GM13976 (cell line): ENCODE measurements at places on chromosomes 3 and 15.

- no peak for DNase-seq
Observed at GRCh38 chr3:159971311-159971710, 17.3 kb upstream of the IL12A start.

- DNase-seq: no peak
Observed at GRCh38 chr3:170631755-170632488, 46.0 kb upstream of the SLC7A14 start.

DNA sequence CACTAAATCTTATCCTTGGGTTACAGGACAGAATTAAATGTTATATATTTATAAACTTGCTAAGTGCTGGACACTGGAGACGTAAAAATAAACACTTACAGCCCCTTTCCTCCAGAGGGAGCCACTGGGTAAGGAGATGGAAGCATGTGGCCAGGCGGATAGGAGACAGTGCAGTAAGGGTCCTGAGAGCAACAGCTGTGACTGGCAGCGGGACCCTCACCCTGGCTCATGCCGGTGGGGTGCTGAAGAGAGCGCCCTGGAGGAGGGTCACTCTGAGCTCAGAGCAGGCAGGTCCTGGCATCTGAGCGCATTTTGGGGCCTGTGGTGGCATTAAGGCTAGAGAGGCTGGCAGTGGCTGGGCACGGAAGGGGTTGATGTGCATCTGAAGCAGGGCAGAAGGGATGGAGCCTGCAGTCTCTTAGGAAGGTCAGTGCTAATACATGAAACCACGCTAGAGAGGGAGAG lies 16.0 kb downstream of the SEC61A1 start:
- DNase-seq: peak; percentile 61

- DNase-seq: no peak
Observed at GRCh38 chr3:72339670-72340030, 508.6 kb downstream of the SHQ1 start.

GRCh38 chr15:81265256-81265943 lies 58.5 kb downstream of the STARD5 start:
- DNase-seq: no peak

DNA sequence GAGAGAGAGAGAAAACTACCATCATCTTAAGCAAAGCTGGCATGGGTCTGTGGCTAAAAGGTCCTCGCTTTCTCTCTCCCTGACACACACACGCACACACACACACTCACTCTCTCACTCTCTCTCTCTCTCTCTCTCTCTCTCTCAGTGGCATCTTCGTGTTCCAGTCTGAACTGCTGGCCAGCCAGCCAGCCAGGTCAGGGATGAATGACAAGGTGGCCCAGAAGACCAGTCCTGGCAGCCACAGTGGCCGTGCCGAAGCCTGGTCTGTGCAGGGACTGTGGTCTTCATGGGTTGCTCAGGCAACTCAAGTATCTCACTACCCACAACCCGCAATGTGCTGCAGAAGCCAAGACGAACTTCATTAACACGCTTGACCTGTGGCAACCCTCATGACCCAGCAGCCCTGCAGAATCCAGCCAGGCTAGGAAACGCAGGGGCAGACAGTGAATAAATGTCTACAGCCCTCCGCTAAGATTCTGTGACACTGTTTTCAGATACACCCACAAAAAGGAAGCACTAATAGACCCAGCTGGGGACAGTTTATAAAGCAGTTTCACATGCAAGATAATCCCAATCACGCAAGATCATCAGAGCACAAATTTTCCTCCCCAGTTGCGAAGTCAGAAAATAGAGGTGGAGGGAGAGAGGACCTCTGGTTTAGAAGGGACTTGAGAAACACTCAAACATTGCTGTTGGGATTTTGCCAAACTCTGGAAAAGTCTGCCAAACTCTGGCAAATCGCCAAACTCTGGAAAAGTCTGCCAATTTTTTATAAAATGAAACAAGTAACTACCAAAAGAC lies 66.4 kb downstream of the XXYLT1 start:
- no peak for DNase-seq

DNA sequence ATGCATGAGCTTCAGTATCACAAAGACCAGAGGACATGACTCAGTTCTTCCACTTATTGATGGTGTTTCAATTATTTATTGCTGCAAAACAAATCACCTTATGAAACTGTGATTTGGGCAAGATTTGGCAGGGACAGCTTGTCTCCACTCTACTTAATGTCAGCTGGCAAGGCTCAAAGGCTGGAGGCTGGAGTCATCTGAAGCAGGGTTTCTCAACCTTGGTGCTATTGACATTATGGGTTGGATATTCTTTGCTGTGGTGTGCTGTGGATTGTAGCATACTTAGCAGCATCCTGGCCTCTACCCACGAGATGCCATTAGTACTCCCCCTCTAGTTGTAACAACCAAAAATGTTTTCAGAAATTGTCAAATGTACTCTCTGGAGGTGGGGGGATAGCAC lies 138.8 kb upstream of the PEX5L start:
- no peak for DNase-seq

- no peak for DNase-seq
Observed at GRCh38 chr15:68034081-68034480, 20.0 kb upstream of the PIAS1 start.

DNA sequence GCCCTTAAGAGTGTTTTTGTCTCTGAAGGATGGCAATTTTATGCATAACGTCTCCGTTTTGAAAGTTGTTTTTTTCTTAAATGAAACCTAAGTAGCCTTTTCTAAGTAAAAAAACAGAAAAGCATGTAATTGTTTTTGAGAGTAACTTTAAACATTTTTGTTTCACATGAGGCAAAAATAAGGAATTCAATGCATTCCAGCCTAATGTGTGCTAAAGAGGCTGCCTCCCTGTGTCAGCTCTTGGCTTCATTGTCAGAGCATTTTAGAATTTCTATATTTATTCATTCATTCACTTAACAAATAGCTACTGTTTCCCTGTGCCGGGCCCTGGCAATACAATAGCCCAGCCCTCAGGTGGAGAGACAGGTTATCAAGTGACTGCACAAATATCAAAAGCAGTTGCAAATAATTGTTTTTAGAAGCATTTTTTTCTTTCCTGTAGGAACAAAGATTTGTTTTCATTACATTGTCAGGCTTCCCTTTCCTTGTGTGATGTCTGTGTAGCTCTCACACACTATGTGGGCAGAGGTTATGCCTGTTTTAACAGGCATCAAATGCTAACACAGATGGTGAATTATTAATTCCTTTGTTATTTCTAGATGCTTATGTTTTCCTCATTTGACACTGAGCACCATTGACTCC lies 81.9 kb downstream of the CCK start:
- DNase-seq: no peak

- DNase-seq: no peak
Observed at GRCh38 chr3:158718490-158719170, 13.6 kb downstream of the RARRES1 start.

GRCh38 chr3:129984125-129984524 lies 9.6 kb downstream of the TRH start:
- DNase-seq: no peak

DNA sequence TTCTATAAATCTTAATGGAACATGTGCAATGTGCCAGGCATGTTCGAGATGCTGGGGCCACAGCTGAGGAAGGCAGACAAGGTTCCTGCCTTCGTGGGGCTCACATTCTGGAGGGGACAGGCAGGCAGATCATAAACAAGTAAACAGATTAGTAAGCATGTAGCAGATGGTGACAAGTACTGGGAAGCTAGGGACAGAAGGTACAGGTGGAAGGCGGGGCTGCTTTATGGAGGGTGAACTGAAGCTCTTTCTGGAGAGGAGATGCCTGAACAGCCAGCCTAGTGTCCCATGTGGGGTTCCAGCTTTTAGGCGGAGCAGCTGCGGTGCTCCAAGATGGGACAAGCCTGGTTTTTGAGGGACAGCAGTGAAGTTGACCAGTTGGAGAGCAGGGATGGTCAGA lies 74.7 kb upstream of the SNRK start:
- no peak for DNase-seq

DNA sequence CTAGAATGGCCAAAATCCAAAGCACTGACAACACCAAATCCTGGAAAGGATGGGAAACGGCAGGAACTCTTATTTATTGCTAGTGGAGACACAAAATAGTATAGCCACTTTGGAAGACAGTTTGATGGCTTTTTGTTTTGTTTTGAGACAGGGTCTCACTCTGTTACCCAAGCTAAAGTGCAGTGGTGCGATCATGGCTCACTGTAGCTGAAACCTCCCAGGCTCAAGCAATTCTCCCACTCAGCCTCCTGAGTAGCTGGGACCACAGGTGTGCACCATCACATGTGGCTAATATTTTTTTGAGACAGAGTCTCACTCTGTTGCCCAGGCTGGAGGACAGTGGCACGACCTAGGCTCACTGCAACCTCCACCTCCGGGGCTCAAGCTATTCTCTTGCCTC lies 27.3 kb upstream of the GPR160 start:
- no peak for DNase-seq

DNA sequence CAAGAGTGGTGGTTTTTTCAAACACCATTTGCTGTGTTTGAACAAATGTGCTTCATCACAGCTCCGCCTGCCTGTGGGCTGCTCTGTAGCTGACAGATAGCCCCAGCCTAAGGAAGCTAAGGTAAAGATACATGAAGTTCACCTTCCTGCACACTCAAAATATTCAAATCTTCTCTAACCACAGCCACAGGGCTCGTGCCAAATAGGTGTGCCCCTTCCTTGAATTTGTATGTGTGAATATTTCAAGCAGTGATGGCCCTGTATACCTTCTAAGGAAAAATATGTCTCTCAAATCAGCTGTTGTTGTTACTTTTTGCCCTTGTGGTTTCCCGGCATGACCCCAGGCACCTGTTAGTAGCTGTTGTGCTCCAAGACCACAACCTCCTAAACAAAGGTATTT lies 92.8 kb downstream of the CCNL1 start:
- no peak for DNase-seq

- no peak for DNase-seq
Observed at GRCh38 chr3:146468234-146468633, 1.1 kb downstream of the PLSCR2 start.

- DNase-seq: no peak
Observed at GRCh38 chr15:75036212-75036616, 12.8 kb downstream of the PPCDC start.

GRCh38 chr15:85374831-85375230 lies 5.6 kb upstream of the AKAP13 start:
- no peak for DNase-seq

DNA sequence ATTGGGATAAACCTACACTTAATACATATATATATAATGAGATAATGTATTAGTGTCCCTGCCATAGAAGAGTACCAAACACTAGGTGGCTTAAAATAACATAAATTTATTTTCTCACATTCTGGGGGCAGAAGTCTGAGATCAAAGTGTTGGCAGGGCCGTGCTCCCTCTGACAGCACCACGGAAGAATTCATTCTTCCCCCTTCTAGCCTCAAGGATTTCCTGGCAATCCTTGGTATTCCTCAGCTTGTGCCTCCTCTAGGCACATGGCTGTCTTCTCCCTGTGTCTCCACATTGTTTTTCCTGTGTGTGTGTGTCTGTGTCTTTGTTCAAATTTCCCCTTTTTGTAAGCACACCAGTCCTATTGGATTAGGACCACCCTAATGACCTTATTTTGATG lies 115.2 kb upstream of the AGBL1 start:
- no peak for DNase-seq

GRCh38 chr15:96121086-96121920 lies 209.2 kb upstream of the NR2F2 start:
- DNase-seq: no peak

GRCh38 chr15:71142780-71143179 lies 27.5 kb downstream of the THSD4 start:
- no peak for DNase-seq

- no peak for DNase-seq
Observed at GRCh38 chr3:163328680-163329079, 1749.6 kb downstream of the SI start.

DNA sequence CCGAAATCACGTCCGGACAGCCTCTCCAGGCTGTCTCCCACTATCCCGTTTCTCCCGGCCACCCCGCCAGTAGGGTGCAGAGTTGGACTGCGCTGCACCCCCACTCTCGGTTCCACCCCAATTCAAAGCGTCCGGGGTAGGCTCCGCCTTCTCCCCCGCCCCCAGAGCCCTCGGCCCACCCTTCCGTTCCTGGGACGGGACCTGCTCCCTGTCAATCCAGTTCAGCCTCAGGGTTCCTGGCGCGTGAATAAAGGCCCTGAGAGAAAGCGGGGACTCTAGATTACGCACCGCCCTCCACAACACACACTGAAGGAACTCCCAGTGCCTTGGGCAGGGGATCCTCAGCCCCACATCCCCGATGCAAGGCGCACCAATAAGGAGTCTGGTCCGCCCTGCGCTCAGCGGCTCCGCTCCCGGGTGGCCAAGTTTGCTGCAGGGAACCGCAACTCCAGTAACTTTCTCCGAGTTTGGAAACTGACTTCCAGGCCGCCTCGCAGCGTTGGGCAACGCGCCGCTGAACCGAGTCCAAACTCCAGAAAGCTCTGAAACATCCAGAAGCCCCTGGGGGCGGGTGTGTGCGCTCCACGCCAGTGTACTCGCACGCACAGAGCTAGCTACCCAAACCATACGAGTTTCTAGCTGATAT lies 1.9 kb downstream of the ADAMTS9 start:
- DNase-seq: peak; percentile 28

- DNase-seq: no peak
Observed at GRCh38 chr3:149373235-149374125, 4.0 kb downstream of the TM4SF1 start.

DNA sequence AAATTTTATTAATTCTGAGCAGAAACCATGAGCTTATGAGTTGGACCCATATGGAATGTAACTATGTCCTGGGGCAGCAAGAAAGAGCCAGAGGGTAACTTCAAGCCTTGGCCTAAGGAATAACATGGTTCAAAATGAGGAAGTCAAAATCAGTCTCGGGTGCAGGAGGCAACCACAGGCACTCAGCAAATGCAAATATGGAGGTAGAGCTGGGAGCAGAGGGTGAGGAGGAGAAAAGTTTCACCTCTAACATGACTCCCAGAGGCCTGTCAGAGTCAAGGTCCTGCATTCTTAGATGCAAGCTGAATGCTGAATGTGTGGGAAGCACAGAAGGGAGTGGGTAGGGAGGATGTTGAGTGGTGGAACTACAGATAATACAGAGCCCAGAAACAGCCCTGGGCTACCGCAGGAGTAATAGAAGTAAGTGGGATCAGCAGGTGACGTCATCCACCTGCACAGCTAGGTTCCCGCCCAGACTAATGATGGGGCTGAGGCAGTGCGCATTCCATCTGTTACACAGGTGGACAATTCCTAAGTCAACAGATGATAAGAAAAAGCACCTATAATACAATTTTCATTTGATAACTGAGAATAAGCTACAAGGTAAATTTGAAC lies 279.8 kb upstream of the ARRDC4 start:
- DNase-seq: no peak

GRCh38 chr3:12155264-12155663 lies 3.4 kb downstream of the TIMP4 start:
- no peak for DNase-seq

GRCh38 chr3:190697901-190698300 lies 164.6 kb downstream of the GMNC start:
- DNase-seq: no peak

- DNase-seq: no peak
Observed at GRCh38 chr15:89836267-89837133, 21.8 kb upstream of the ANPEP start.

DNA sequence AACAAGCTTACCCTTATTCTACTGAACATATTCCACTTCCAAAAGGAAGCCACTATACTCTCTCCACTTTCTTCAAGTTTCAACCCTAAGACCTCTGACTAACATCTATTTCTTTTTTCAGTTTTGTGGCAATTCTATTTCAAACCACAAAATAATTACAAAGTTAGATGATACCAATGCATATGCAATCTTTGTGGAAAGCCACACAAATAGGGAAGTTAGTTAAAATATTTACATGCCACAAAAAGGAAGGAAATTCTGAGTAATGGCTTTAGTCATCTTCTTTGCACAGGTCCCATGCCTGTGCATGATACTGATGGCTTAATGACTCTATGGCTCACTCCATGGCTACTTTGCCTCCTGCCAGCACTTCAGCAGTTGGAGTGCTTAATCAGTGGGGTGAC lies 57.0 kb upstream of the MCTP2 start:
- DNase-seq: peak; percentile 26
